ENCODE measurements at places on chromosomes 4 and X. TPM values are rescaled to one million over a fixed set of nuclear protein-coding genes. Genes with fewer than 3 reads are reported as not detected.
A peak's percentile ranks its signal among the peaks of the same experiment; 100 is the strongest.

DNA sequence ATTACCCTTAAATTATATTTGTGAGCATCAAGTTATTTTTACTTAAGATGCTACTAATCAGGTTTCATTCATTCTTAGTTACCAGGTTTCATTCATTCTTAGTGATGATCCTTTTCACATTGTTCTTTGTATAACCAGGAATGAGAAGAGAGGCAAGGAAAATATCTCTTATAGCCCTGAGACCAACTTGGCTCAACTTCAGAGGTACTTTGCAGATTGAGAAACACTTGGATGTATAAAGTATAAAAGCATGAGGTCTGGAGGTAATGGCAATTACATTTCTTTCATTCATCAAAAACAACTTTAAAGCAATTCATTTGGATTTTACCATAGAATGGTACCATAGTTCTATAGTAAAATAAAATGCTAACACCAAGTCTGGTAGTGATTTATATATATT is 231.0 kb downstream of the PRDM5 start:
- no peak for DNase-seq

DNA sequence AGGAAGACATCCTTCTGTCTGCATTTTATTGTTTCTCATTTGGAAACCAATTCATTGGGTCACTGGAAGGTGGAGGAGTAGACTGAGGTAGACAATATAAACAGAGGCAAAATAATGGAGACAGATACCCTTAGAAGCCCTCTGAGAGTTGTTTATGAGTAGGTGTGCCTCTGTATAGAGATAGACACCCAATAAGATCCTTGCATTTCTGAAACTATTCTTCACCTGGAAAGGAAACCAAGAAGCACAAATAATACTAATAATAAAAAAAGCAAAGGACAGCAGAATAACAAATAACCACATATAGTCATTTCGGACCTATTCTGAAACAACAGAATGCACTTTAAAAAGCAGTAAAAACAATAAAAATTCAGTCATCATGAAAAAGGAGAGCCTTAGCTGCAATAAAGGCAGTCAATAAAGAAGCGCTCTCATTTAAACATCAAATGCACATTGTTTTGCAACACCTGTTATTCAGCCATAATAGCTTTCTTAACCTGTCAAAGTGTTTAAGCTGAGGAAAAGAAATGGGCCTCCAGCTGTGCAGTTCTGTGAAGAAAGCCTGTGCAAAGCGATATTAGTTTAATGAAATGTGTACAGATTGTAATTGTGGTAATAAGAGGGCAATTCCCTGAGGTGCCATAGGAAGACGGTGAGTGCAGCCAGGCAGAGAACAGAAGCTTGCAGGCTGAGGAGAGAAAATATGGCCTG is 904.2 kb downstream of the STPG2 start:
- DNase-seq: no peak

DNA sequence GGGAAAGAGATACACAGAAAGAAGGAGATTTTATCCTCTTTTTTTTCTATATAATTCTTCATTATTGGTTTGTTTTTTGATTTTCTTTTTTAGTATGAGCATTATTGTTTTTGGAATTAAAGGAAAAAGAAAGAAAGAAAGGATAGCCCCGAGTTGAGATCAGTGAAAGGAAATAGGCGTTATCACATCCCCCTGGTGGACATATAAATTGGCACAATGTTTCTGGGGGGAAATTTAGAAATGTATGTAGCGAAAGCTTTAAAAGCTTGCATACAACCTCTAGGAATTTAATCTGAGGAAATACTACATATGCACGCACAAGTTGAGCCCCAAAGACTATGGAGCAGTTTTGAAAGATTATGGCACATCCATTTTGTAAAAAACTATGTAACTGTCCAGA is 226.3 kb upstream of the LDB2 start:
- DNase-seq: no peak

- no peak for DNase-seq
Observed at GRCh38 chrX:31268359-31268758, 196.5 kb upstream of the FTHL17 start.

DNA sequence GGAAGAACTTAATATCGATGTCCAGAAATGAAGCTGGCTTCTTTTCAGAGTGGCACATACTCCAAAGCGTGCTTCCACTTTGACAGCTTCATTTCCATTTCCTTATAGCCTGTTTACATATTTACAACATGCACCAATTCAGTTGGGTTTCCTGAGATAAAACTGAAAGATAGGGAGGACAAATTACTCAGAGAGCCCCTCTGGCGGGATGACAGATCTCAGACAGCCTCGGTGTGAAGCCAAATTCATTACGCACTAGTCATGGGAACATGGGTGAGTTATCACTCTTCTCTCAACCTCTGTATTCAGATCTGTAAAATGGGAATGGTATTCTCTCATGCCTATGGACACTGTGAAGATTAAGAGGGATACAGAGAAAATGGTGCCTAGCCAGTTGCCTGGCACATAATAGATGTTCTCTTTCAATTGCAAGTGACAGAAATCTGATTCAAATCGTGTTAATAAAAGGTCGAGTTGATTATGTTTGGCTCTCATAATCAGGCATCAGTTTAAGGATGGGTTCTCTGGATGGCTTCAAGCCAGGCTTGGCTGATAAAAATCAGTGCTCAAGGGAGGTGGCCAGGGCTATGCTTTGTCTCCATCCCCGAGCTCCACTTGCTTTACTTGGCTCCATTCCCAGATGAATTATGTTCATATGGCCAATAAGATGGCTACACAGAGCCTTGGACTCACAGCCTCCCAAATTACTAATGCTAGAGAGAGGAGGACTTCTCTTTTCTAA is 132.2 kb upstream of the C1QTNF7 start:
- no peak for DNase-seq

DNA sequence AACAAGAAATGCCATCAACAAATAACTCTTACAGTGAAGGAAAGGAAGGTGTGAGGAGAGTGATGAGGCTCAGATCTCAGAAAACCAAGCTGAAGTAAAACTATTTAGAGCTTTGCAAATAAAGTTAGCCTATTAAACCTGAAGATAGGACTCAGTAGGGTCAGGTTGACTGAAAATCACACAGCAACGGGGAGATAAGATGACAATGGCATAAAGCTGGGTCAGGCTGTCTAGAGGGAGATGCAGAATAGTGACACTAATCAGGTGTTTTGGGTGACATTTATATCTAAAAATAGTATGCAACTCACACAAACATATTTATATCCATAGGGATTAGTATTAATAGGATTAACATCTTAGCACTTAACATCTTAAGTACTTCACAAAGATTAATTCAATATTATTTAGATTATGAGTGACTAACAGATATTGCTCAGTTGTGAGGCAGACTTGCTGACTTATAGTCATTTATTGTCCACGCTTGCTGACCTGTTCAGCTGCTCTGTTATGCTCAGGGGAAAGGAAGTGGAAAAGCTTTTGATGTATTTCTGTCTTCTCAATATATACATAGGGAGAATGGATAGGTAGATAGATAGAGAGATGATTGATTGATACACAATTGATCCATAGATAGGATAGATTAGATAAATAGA is 130.7 kb upstream of the GUCY1A1 start:
- no peak for DNase-seq

DNA sequence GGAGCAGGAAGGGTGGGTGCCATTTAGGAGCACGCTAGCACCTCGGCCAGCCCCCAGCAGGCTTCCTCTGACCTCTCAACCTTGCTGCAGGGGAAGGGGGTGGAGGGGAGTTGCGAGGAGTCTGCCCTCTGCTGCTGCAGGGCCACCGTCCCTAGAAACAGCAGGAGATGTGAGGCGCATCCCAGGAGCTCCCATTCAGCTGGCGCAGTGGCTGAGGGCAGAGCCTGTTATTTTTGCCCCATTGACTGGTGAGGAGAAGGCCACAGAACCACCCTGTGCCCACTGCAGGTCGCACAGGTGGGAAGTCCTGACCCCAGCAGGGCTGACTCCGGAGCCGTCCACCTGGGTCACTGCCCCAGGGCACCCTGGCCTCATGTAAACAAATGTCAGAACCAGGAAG is 8.0 kb downstream of the PDE6B start:
- DNase-seq: no peak

DNA sequence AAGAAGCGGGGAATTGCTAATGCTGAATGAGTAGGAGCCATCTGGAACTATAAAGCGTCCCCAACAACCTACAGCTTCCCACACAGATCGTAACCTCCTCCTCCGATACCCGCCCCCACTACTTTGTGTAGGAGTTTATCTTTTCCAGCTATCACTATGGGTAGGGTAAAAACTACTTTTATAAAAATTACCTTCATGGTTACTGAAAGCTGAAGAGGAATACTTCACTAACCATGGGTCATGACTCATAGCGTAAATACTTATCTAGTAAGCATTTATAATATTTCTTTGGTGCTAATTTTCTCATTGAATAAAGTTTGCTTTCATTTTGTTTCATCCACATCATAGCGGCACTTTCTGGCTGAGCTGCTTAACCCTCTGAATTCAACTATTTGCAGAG is 79.4 kb upstream of the TNIP3 start:
- DNase-seq: peak; percentile 49

- no peak for DNase-seq
Observed at GRCh38 chrX:120752431-120753082, 122.7 kb upstream of the C1GALT1C1 start.

GRCh38 chr4:21447301-21448054 is 501.1 kb downstream of the KCNIP4 start:
- no peak for DNase-seq

- peak; percentile 64 for DNase-seq
Observed at GRCh38 chr4:48780865-48781214, 761 bp upstream of the FRYL start.

GRCh38 chrX:30488092-30488491 is 89.5 kb downstream of the TASL start:
- no peak for DNase-seq

DNA sequence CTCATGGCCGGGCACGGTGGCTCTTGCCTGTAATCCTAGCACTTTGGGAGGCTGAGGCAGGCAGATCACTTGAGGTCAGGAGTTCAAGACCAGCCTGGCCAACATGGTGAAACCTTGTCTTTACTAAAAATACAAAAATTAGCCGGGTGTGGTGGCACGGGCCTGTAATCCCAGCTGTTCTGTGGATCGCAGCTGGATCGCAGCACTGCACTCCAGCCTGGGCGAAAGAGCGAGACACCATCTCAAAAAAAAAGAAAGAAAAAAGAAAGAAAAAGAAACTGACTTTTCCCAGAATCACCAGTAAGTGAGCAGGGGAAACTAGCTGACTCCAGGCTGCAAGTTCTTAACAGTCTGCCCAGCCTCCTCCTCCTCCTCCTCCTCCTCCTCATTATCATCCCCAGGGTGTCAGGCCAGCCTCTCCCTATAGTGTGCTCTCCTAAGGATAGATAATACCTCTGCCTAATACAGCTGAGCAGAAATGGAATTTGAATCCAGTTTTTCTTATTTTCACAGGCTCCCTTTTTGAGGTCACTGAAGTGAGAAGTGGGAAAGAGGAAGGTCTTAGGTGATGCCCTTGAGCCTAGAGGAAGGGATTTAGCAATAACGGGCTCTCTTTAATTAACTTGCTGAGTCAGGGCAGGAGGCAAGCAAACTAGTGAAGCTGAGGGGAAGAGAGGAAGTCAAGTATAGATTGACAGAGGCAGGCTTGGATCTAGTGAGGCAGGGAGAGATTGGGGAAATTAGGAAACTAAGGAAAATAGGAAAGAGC is 11.8 kb upstream of the ELF2 start:
- DNase-seq: no peak

- DNase-seq: no peak
Observed at GRCh38 chr4:77579406-77580076, 26.1 kb upstream of the CXCL13 start.

DNA sequence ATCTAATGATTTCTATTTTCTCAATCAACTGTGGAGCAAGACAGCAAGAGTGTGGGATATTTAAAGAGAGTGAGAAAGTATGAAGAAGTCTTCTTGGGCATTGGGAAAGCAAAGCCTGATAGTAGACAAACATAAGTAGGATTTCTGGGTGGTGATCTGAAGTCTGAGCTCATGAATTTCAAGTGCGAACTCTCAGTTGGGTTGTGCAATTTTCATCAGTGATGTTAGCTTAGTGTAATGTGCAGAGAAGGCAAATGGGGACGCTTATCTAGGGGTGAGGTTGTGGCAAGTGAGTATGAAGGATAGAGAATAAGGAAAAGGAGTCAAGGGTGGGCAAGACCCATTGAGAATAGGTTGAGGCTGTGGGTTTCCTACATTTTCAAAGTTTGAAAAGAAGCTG is 23.7 kb downstream of the VGLL1 start:
- no peak for DNase-seq

DNA sequence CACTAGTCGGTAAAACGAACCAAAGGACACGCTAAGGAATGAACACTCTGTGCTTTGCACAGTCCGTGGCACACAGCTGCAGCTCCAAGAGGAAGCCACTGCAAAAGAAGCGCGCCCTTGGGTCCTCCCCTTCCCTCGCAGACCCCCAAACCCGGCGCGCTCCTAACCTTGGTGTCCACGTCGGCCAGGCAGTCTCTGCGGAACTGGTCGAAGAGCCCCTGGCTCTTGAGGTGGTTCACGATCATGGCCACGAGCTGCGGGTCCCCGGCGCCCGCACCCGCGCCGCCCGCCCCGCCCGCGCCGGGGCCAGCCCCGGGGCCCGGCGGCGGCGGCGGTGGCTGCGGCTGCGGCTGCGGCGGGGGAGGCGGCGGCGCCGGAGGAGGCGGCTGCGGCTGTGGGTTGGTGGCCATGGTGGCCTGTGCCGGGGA is 333 bp downstream of the BOD1L1 start:
- DNase-seq: peak; percentile 43

DNA sequence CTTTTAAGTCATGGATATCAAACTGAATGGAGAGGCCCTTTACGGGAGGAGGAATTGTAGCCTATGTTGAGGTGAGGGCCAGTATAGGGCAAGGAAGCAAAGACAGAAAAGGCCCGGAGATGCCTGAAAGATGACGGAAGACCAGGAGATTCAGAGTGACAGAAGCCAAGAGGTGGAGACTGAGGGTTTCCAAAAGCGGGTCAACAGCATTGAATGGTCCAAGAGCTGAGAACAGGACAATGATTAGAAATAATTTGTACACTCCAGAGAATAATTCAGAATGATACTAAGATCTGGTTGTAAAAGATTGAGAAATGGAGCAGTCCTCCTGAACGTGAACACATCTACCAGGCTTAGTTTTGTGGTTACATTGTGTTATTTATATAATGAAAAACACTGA is 45.5 kb upstream of the ZNF518B start:
- DNase-seq: no peak

GRCh38 chr4:150289881-150290280 is 211.6 kb downstream of the DCLK2 start:
- no peak for DNase-seq

- no peak for DNase-seq
Observed at GRCh38 chr4:138953961-138954371, 61.6 kb upstream of the NOCT start.

GRCh38 chrX:104117759-104118158 is 5.4 kb downstream of the ZCCHC18 start:
- DNase-seq: no peak

The LEF1 gene
- total RNA-seq: 122 TPM

The ASMT gene
- 0.52 TPM for total RNA-seq

The TET2 gene
- 30.6 TPM for total RNA-seq

The ESX1 gene
- total RNA-seq: not detected

The MID1 gene
- 0.27 TPM for total RNA-seq

The PABPC1L2B gene
- not detected for total RNA-seq

The NWD2 gene
- total RNA-seq: not detected

The ADGRG4 gene
- not detected for total RNA-seq

The CCDC158 gene
- not detected for total RNA-seq
